Activated CD4-positive, alpha-beta memory T cell treated with anti-CD3 and anti-CD28 coated beads for 36 hours (primary cell): ENCODE measurements at places on chromosomes 13 and 19. TPM values are rescaled to one million over a fixed set of nuclear protein-coding genes. Genes with fewer than 3 reads are reported as not detected.
A peak's percentile ranks its signal among the peaks of the same experiment; 100 is the strongest.

- no peak overlapping the region for H3K27ac ChIP-seq
- no peaks in the 10 kb centered on the region for H3K27me3 ChIP-seq
- H3K36me3 ChIP-seq, result peaks cover 7% of the 10 kb centered on the region
- no peaks in the 10 kb centered on the region for H3K4me1 ChIP-seq
- DNase-seq, result peak; percentile 62
Observed at GRCh38 chr19:23817519-23817918, 58.8 kb upstream of the ZNF681 start.

DNA sequence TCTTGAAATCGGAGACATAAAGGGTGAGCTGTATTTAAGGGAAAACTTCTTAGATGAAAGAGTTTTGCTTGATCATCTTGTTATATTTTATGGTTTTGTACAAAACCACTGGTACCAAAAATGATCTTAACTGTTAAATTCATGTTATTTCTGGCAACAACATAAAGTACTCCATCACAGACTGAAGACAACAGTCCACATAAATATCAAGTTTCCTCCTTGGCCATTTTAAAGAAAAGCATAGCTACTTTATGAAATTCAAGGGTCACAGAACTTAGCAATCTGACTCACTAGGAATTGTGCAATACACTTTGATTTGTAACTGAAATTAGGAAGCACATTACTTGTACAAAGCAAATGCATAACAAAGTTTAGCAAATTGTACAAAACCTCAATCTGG lies 66.3 kb downstream of the TBC1D4 start:
- no peak overlapping the region for H3K27ac ChIP-seq
- no peak for DNase-seq
- H3K4me1 ChIP-seq, result no peaks in the 10 kb centered on the region

DNA sequence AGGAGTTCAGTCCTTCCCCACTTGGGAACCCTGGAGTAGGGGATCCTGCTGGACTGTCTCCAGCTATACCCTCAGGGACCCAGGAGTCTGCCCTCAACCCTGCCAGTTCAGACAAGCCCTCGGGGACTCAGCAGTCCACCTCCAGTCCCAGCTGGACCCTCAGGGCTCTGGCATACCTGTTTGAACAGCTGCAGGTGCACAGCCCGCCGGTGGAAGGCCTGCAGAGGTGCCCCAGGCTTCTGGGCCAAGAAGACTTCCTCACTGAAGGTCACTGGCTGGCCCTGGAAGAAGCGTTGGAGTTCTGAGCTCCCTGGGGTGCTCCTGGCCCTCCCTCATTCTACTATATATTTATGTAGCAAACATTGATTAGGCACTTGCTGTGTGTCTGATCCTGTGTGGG lies 8.6 kb downstream of the CRB3 start:
- H3K27ac ChIP-seq, result no peak overlapping the region
- H3K4me1 ChIP-seq, result peaks cover 5% of the 10 kb centered on the region
- no peak overlapping the region for H3K4me3 ChIP-seq
- no peak for DNase-seq
- H3K27me3 ChIP-seq, result no peaks in the 10 kb centered on the region

DNA sequence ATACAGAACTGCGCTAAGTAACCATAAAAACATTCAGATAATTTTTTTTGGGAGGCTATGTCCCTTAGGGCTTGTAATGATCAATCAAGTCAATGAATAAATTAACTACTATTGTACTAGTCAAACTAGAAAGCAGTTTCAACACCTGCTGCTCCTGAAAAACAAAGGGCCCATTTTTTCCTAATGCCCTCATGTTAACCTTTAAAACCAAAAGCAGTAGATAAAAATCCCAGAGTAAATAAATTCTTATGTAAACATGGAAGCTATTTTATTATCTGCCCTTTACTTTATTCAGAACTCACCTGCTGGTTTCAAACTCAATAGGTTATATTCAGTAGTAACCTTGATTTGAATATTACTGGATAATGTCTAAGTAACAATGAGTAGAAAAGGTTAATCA lies 159.5 kb upstream of the STARD13 start:
- no peak overlapping the region for H3K4me3 ChIP-seq
- H3K4me1 ChIP-seq, result no peaks in the 10 kb centered on the region
- no peak for DNase-seq
- peaks cover 15% of the 10 kb centered on the region for H3K27me3 ChIP-seq
- no peaks in the 10 kb centered on the region for H3K36me3 ChIP-seq
- no peak overlapping the region for H3K27ac ChIP-seq

- DNase-seq, result no peak
- H3K4me1 ChIP-seq, result peaks cover 24% of the 10 kb centered on the region
- H3K36me3 ChIP-seq, result peaks cover 1% of the 10 kb centered on the region
Observed at GRCh38 chr19:10612499-10613119, 12.7 kb upstream of the SLC44A2 start.

DNA sequence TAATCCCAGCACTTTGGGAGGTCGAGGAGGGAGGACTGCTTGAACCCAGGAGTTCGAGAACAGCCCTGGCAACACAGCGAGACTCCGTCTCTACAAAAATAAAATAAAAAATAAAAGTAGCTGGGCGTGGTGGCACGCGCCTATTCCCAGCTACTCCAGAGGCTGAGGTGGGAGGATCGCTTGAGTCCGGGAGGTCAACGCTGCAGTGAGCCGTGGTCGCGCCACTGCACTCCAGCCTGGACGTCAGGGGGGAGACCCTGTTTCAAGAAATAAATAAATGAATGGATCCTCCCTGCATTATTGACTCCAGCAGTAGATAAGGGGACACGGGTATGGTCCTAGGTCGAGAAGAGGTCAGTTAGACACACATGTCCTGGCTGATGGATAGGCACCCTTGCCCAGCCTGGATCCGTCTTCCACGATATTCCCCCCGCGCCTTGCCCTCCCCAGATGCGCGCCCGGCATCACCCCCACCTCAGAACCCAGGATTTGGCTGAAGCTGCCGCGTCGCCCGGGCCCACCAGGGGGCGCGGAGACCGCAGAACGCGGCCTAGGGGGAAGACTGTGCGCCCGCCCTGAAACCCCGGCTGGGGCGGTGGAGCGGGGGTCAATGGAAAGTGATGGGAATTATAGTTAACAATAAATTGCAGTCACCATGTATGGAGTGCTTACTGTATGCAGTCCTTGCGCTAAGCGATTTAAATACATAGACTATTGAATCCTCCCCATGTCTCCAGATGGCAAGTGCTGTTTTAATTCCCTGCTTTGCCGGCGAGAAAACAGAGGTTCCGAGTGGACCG lies 2.1 kb upstream of the HOOK2 start:
- DNase-seq, result peak; percentile 87
- peaks cover 40% of the 10 kb centered on the region for H3K4me1 ChIP-seq
- peak overlapping the region; percentile 76 for H3K4me3 ChIP-seq
- no peaks in the 10 kb centered on the region for H3K27me3 ChIP-seq

- no peak for DNase-seq
- no peaks in the 10 kb centered on the region for H3K27me3 ChIP-seq
- peaks cover 37% of the 10 kb centered on the region for H3K4me1 ChIP-seq
- no peak overlapping the region for H3K4me3 ChIP-seq
- peaks cover 14% of the 10 kb centered on the region for H3K36me3 ChIP-seq
Observed at GRCh38 chr13:73722120-73722519, 412.1 kb downstream of the KLF12 start.

- peaks cover 4% of the 10 kb centered on the region for H3K4me1 ChIP-seq
- no peak overlapping the region for H3K27ac ChIP-seq
- DNase-seq, result no peak
- no peaks in the 10 kb centered on the region for H3K36me3 ChIP-seq
- H3K4me3 ChIP-seq, result no peak overlapping the region
- H3K27me3 ChIP-seq, result peaks cover 4% of the 10 kb centered on the region
Observed at GRCh38 chr13:23025864-23026608, 154.7 kb upstream of the SGCG start.

GRCh38 chr19:54873990-54874389 lies at the start of gene FCAR:
FCAR (plus strand) TSS chr19:54874235; CDS start chr19:54874290, 55 bp downstream.
- H3K36me3 ChIP-seq, result no peaks in the 10 kb centered on the region
- no peak within 1 kb of the TSS for H3K4me3 ChIP-seq
- peaks cover 6% of the 10 kb centered on the region for H3K27me3 ChIP-seq
- no peaks in the 10 kb centered on the region for H3K4me1 ChIP-seq
- no peak within 1 kb of the TSS for H3K27ac ChIP-seq

GRCh38 chr19:7328647-7329046 lies 20.1 kb upstream of the ARHGEF18 start:
- no peak for DNase-seq
- H3K4me3 ChIP-seq, result no peak overlapping the region
- no peaks in the 10 kb centered on the region for H3K27me3 ChIP-seq
- H3K4me1 ChIP-seq, result no peaks in the 10 kb centered on the region

Gene PODNL1
- total RNA-seq, result 0.50 TPM

Gene GARIN5A
- 0.77 TPM for total RNA-seq

Gene RDH8
- total RNA-seq, result not detected

Gene FCAR
- not detected for total RNA-seq

Gene TSSK6
- 3.1 TPM for total RNA-seq

Gene NOP53
- 268 TPM for total RNA-seq

Gene FXYD5
- 334 TPM for total RNA-seq

Gene NEK3
- total RNA-seq, result 12.9 TPM

Gene ARGLU1
- 81.0 TPM for total RNA-seq

Gene CHST8
- not detected for total RNA-seq

Gene TMEM255B
- total RNA-seq, result 0.61 TPM

Gene CGB5
- total RNA-seq, result not detected
